ENCODE measurements at places on chromosomes 5 and 9.

DNA sequence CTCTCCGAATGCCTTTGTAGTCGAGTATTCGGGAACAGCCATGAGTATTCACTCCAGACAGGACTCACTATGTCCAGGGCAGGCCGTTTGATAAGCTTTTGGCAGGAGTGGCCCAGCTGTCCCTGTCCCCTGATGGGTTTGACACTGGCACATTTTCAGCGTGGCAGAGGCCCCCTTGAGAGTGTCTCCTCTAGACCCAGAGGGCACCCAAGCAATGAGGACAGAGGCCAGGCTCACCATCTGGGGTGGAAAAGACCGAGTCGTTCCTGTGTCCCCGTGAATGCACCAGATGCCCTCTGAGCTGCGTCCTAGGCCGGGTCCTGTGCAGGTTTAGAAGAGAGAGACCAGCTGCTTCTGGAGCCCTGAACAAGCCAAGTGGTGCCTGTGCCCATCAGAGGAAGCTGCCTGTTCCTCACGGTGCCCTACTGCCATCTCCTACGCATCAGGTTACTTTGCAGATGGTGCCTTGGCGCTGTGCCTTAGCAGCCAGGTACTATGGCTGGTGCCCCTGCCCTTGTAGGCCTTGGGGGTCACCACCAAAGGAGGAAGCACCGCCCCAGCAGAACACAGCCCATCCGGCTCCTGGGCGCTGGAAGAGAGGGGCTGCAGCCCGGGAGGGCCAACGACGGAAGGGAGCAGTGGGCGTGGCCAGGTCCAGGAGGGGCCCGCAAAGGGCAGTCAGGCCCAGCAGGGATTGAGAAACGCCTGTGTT lies 42.4 kb downstream of the LRSAM1 start:
- no peak for DNase-seq

- no peak for DNase-seq
Measured at GRCh38 chr5:138506370-138507306, 36.4 kb downstream of the ETF1 start.

- no peak for DNase-seq
Measured at GRCh38 chr5:179955630-179956029, 47.9 kb upstream of the TBC1D9B start.

DNA sequence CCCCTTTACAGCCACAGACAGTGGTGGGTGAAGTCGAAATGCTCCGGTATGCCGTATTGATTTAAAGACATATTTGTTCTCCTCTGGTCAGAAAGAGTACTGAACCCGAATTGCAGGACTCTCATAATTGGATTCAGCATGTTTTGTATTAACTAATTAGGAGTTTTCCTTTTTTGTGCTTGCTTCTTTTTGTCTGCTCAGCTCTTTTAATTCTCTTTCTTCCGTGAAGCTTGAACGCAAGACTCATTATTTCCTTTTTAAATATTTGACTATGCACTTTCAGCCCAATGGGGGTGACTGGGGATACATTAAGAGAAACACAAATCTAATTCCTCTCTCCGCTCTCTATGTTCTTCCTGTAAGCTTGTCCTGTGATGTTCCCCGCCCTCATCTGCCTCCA lies 246.6 kb upstream of the IRX2 start:
- DNase-seq: no peak

DNA sequence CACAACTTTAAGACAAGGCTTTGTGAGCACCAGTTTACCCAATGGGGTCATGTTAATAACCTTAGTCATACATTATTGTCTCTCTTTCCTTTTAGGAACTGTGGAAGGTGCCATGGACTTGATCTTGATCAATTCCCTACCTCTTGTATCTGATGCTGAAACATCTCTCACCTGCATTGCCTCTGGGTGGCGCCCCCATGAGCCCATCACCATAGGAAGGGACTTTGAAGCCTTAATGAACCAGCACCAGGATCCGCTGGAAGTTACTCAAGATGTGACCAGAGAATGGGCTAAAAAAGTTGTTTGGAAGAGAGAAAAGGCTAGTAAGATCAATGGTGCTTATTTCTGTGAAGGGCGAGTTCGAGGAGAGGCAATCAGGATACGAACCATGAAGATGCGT lies 48.7 kb downstream of the TEK start:
- DNase-seq: no peak

- no peak for DNase-seq
Measured at GRCh38 chr5:56026863-56027300, 32.1 kb upstream of the IL6ST start.

DNA sequence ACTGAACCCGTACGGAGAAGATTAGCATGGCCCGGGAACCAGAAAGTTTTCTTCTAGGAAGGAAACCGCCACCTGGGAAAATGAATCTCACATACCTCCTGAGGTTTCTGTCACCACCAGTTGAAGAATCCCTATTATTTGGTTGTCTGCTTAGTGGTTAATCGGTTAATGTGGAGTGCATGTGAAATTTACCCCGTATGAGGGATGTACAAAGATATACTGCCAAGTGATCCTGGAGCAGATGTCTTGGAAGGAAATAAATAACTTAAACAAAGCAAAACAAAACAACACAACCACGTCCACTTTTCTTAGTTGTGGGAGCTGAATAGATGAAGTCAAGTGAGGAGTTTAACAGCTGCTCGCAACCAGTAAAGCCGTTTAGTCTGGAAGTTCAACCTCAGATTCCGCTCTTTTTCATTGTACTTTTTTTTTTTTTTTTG lies 3.8 kb downstream of the DMRT2 start:
- no peak for DNase-seq
